ENCODE measurements at places on chromosomes 6 and 20.

DNA sequence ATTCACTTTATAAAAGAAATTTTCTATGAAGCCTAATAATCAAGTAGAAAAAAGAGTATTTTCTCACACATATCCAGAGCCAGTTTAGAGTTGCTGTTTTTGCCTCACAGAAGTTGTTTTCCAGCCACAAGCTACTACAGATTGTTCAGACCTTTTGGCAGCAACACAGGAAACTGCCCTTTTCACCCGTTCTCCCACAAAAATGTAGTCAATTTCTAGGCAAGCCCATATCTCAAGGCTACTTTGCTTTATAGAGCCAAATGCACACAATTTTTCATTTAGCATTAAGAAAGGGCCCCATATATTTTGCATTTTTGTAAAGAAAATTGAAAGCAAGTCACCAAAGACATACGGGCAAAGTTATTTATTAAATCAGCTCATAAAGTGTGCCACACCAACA lies 49.5 kb downstream of the EPB41L2 start:
- DNase-seq = no peak

DNA sequence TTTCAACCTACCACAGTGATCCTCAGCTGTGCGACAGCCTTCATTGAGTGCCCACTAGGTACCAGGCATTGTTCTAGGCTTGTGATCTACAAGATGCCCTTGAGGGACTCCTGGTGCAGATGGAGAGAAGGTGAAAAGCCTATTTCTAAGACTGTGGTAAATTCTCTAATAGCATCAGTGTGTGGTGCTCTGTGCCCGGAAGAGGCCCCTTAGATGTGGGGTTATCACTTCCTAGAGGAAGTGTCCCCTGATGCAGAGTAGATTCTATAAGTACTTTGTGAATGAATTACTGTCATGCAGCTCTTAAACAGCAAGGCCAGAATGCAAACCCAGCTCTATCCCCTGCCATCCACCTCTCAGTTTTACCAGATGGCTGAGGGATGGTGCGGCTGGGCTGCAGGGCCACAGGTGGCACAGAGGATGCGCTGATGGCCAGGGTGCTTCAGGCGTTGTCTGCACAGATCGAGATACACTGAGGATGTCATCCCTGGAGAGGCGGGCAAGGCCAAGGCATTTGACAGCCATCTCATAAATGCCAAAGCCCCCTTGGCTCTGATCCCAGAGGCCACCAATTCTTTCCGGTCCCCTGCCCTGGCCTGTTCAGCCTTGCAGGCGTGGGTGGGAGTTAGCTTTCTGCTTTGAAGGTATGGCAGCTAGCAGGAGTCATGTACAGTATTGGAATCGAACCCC lies 96.7 kb downstream of the TOX2 start:
- no peak for DNase-seq

- DNase-seq = no peak
Observed at GRCh38 chr20:37473249-37474000, 47.6 kb upstream of the NNAT start.

GRCh38 chr6:27778625-27779417 lies 133.4 kb downstream of the OR2B2 start:
- DNase-seq = no peak

GRCh38 chr20:57237585-57237953 lies 28.9 kb downstream of the BMP7 start:
- DNase-seq = no peak

- DNase-seq = no peak
Observed at GRCh38 chr6:85125526-85125925, 324.4 kb upstream of the NT5E start.

GRCh38 chr6:109512271-109512817 lies 29.3 kb upstream of the ZBTB24 start:
- DNase-seq = no peak

DNA sequence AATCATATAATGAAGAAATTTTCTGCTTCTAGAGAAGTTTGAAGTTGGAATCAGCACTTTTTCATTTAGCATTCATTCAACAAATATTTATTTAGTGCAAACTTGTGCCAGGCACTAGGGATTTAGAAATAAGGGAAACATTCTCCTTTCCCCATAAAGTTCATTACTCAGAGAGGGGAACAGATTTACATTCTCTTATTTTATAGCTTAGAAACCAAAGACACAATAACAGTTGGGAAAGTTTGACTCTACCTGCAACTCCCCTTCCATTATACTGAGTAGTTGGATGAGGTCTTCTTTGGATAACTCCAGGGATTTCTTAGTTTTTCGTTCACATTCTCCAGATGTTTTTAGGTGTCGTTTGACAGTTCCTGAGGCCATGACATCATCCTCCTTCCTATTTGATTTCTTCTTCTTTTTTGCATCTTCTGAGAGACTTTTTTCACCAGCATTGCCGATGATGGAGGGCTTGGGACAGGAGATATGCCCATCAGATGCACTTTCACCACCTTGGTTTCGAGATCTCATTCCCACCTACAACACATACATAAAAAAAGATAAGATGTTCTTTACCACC lies 79.1 kb downstream of the FILIP1 start:
- DNase-seq = no peak

GRCh38 chr6:142945446-142946180 lies 637 bp upstream of the HIVEP2 start:
- peak; percentile 83 for DNase-seq

GRCh38 chr6:72588155-72588554 lies 33.7 kb upstream of the KCNQ5 start:
- DNase-seq = no peak

GRCh38 chr6:677919-678318 lies 15.0 kb downstream of the EXOC2 start:
- no peak for DNase-seq

DNA sequence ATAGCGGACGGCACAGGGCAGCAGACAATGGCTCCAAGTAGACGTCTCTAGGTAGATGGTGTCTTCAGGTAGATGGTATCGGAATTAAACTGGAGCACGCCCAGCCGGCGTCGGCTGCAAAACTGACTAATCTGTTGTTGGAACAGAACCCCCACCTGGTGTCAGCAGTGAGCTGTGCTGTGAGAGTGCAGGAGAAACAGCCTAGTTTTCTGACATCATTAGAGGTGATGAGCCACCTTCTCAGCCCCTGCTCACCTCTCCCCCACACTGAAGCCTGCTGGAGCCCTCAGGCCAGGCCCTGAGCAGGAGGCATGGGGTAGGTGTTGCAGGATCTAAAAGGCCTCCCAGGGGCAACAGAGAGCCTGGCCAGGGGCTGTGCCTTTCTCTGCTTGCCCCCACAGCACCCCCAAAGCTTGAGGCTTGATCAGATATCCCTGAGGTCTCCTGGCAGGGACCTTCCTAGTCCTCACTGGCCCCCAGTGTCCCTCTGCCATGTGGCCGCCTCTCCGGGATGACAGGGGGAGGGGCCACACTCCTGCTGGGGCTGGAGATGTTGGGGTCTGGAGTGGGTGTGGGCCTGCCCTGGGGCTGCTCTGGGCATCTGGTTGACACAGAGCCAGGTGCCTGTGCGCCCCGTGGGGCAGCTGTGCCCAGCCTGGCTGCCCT lies 6.9 kb upstream of the HELZ2 start:
- DNase-seq = peak; percentile 77

DNA sequence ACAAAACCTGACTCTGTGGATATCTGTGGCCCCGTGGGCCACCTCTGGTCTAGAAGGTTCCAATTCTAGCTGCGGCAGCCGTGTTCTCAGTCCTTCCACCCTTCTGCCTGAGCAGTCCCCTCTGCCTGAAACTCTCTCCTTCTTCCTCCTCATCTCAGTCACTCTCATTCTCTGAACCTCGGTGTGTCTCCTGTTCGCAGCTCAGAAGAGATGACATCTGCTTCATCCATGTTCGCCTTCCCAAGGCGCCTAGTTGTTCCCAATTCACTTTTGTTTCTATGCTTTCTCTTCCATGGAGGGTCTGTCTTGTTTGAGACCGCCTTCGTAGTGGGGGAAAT lies 95.5 kb downstream of the CEBPB start:
- no peak for DNase-seq

DNA sequence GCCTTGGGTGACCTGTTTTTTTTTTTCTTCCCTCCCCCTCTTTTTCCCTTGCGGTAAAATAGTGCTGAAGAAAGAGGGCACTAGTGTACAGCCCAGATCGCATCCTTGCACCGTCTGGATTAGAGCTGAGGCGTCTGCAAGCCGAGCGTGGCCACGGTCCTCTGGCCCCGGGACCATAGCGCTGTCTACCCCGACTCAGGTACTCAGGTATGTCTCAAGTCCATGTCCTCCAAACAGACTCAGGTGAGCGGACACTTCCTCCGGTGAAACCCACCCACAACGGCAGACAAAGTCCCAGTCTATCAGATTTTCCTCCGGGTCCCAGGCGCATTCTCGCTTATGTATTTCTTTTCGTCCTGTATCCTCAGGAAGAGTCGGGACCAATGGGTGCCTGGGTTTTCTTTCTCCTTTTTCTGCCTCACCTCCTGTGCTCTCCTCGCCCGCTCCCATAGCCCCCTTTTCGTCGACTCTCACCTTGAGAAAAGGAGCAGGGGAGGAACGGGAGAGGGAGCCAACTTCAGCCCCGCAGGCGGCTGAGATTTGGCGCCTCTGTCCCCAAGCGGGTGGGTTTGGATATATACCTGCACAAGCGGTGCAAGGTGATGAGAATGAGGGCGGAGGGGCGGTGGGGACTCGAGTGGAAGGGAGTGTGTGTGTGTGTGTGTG lies 1.1 kb upstream of the GRM1 start:
- no peak for DNase-seq

DNA sequence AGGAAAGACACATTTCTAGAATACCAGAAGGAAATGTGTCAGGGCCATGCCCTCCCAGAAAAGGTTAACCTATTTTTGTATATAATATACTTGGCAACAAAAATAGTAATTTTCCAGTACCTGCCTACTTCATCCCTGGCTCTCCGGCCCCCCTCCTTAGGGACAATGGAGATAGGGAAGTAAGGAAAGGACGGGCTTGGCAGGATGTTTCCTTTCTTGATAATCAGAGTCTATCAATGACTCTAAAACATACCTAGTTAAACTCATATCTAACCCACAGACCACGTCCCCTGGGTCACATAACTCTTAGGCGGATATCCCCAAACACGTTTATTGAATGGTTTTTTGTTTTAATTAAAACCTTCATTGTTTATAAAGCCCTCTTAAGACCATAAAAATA lies 11.8 kb downstream of the UQCC2 start:
- DNase-seq = no peak

DNA sequence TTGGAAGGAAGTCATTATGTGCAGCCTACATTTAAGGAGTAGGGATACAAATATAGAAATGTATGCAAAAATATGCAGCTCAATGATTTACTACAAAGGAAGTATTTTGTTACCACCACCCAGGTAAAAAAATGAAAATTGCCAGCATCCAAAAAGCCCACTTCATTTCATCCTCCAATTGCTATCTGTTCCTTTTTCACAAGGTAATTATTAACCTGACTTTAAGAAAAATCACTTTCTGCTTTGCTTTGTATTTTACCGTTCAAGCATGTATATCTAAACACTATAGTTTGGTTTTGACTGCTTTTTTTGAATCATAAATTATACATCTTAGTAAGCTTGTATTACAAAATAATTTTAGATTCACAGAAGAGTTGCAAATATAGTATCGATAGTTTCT lies 768.5 kb upstream of the GJE1 start:
- DNase-seq = no peak

- no peak for DNase-seq
Observed at GRCh38 chr6:118923035-118923434, 11.9 kb downstream of the MCM9 start.

- no peak for DNase-seq
Observed at GRCh38 chr20:58634059-58634458, 17.0 kb upstream of the STX16 start.

DNA sequence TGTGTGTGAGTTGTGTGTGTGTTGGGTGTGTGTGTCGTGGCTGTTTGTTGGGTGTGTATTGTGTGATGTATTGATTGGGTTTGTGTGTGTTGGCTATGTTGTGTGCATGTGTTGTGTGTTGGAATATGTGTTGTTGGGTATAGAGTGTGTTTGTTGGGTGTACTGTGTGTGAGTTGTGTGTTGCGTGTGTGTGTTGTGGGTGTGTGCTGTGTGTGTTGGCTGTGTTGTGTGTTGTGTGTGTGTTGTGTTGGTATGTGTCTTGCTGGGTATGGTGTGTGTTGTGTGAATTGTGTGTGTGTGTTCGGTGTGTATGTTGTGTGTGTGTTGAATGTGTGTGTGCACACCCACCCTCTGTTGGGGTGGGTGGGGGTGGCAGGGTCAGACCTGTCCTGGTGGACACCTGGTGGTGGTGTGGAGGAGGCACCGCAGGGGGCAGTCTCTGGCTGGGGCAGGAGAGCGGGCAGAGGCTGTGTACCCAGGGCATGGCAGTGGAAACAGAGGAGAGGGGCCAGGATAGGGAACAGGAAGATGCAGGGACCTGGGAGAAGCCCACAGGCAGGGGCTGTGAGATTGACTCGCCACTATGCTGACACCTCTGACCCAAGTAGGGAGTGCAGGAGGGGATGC lies 25.5 kb upstream of the PXDC1 start:
- DNase-seq = no peak

- no peak for DNase-seq
Observed at GRCh38 chr20:48486065-48486464, 341.7 kb downstream of the PREX1 start.

- peak; percentile 73 for DNase-seq
Observed at GRCh38 chr20:63659370-63659769, 1.3 kb downstream of the RTEL1 start.
